ENCODE measurements at places on chromosomes 1 and 21. TPM values are rescaled to one million over a fixed set of nuclear protein-coding genes. Genes with fewer than 3 reads are reported as not detected.

Gene RAB42
- not detected for total RNA-seq

Gene BACE2
- 2.2 TPM for total RNA-seq

Gene CSDE1
- total RNA-seq, result 411 TPM

Gene DHX9
- 163 TPM for total RNA-seq

Gene OR2AK2
- not detected for total RNA-seq

DNA sequence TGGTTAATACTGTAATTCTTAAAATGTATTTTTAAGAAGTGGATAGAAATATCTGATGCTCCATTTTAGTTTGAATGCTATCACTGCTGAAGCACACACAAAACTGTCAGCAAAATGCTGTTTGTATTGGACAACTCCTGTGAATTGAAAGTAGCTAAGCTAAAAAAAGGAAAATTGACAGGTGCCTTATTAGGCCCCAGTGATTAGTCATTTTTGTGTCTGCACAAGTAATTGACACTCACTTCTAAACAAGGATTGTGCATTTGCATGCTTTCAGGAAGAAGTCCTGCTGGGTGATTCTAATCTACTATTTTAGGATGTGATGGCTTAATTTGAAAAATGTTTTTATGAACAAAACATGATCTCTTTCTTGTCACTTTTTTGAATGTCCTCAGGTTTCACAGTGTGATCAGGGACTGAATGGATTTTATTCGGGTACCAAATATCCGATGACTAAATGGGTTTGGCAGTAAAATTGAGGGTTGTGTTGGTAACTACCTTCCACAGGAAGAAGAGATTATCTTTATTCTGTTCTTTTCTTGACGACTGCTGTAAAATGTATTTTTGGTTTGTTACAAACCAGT lies 13.0 kb upstream of the MAP3K7CL start:
- DNase-seq, result no peak

DNA sequence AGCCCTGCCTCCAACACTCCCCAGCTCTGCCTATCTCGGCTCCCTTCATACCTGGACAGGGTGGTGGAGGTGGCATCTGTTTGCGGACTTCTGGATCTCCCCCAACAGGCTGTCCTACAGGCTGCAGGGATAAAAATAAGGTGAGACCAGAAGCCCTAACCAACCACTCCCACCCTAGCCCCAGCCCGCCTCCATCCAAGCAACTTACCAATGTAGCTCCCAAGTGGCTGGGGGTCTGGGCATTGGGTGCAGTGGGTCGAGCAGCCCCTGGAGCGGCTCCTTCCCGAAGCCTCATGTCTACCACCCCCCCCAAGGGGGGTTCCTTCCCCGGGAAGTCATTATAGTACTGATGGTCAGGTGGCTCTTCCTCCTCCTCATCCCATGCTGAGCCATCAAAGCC lies 4.4 kb downstream of the SHC1 start:
- DNase-seq, result no peak

GRCh38 chr1:246567646-246568235 lies 1.5 kb downstream of the CNST start:
- DNase-seq, result no peak

GRCh38 chr1:115506518-115506917 lies 135.3 kb upstream of the VANGL1 start:
- DNase-seq, result no peak

- no peak for DNase-seq
Measured at GRCh38 chr1:209455145-209455544, 128.4 kb upstream of the CAMK1G start.

DNA sequence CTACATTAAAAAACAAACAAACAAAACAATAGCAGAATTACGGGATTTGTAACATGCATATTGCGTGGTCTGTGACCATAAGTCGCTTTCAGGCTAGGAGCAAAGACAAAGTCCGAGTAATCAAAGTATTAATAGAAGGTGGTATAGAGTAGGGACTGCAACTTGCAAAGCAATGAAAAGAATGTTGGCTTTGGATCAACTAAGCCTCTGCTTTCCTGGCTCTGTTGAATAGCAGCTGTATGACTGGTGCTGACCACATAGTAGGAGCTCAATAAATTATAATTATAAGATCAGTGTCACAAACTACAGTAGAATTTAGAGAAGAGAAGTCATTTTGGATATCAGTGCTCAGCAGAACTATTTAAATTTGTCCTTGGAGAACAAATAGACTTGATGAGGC lies 586.4 kb downstream of the DPYD start:
- no peak for DNase-seq

GRCh38 chr1:197464044-197464443 lies 196.0 kb downstream of the CRB1 start:
- DNase-seq, result no peak

DNA sequence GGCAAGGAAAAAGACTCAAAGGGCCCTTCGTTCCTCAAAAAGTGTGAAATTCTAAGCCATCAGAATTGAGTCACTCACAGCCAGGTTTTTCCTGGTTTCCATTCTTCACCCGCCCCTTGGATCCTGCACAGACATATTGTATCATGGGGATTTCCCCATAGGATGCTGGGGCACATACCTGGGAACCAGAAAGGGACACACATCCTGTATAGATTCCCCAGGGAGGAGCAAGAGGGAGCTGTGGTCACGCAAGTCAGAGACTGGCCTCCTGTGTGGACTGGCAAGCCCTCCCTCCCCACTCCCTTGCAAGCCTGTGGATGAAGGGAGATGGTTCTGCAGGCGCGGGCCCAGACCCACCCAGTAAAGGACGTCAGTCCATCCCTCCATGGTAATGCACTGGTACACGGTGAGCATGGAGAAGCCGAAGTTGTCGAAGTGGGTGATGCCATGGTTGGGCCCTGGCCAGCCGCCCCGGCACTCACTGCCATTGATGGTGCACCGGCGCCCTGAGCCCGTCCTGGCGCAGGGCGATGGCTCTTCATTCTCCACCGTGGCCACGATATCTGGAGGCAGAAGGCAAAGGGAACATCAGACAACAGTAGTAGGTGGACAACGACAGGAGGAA lies 23.2 kb downstream of the CACNA1S start:
- no peak for DNase-seq

All from activated CD4-positive, alpha-beta memory T cell treated with anti-CD3 and anti-CD28 coated beads, Interleukin-2, amount 10 ng/mL, durations not matched to agents 7 days and 5 days (primary cell).